ENCODE measurements at places on chromosomes 2 and 18. TPM values are rescaled to one million over a fixed set of nuclear protein-coding genes. Genes with fewer than 3 reads are reported as not detected.

CD207 gene
- 0.06 TPM for polyA plus RNA-seq

DNA sequence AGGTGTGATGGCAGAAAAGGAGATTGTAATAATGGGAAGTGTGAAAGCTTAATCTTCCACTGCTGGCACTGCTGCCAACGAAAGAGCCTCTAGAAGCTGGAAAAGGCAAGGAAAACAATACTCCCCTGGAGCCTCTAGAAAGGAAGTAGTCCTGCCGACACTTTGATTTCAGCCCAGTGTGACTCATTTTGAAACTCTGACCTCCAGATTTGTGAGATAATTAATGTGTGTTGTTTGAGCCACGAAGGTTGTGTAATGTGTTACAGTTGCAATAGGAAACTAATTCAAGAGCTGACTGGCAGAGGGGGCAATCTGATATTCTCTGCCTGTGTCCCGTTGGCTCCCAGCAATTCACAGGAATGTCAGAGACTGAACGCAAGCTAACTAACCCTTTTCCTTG lies 219.2 kb upstream of the UBE2E3 start:
- DNase-seq, result no peak

ALK gene
- polyA plus RNA-seq, result 0.60 TPM

DNA sequence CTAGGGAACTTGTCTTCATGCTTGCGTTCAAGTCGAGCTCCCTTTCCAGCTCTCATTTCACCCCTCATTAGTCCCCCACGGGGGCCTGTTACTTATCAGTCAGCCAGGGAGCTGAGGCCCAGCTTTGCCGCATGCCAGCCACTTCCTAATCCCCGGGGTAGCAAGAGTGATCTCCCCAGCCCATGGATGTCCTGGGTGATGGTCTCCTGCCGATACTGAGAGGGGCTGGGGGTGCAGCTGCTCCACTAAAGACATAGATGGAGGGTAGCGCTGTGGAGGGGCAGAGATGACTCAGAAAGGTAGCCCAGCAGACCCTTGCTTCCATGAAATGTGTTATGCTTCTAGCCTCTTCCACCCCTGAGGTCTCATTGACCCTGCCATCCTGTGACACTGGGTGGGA lies 314.0 kb upstream of the EPAS1 start:
- peak; percentile 46 for DNase-seq

DNA sequence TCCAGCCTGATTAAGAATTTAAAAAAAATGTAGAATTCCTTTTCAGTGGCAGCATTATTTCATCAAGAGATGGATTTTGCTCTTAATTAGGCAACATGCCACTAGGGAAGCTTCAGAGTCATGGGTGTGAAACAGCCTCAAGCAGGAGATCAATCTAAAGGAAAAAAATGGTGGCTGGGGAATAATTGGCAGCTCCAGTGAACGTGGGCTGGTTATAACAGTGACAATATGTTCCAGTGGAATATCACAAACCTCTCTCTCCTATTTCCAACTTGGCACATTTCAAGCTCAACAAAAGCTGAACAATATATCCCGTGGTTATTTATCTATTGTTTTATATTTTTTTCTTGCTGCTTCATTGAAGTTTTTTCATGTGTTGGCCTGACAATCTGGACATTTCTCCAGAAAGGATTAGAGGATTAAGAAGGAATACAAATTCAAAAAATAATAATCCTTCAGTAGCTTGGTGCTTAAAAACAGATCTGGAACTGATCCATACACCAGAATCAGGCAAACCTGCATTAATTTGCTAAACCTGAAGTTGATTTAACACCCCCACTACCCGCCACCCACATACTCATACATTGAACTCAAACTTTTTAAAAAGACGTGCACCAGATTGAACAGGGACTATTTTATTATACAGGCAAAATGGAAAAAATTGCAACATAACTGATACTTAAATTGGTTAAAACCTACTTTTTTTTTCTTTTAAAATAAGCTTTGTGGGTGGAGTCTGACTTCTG lies 255.9 kb upstream of the SPRED2 start:
- no peak for DNase-seq

ZFP36L2 gene
- polyA plus RNA-seq, result 120 TPM

DNA sequence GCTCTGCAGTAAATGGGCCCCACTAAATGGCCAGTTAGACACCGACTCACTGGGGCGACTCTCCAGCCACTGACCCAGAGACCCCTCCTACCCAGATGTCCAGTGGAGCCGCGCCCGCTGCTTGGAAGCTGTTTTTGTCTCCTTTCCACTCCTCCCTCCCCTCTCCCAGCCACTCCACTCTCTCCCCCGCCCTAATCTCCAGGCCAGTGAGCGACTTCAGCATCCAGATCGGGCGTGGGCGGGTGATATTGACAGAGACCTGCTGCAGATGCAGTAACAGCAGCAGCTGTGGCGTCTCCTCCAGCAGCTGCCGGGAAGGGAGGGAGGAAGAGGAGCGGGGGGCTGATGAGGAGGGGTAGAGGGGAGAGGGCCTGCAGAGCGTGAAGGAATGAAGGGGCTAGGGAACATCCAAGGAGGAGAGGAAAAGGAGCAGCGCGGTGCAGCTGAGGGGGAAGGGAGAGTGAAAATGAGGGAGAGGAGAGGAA lies at the start of gene SCN7A:
Gene SCN7A (minus strand): TSS at position 110 of the 485 bp plus-strand sequence. CDS start 16,553 bp downstream, outside the sequence.
- DNase-seq, result peak; percentile 94

GRCh38 chr2:37825586-37825985 lies 99.5 kb upstream of the RMDN2 start:
- no peak for DNase-seq

DNA sequence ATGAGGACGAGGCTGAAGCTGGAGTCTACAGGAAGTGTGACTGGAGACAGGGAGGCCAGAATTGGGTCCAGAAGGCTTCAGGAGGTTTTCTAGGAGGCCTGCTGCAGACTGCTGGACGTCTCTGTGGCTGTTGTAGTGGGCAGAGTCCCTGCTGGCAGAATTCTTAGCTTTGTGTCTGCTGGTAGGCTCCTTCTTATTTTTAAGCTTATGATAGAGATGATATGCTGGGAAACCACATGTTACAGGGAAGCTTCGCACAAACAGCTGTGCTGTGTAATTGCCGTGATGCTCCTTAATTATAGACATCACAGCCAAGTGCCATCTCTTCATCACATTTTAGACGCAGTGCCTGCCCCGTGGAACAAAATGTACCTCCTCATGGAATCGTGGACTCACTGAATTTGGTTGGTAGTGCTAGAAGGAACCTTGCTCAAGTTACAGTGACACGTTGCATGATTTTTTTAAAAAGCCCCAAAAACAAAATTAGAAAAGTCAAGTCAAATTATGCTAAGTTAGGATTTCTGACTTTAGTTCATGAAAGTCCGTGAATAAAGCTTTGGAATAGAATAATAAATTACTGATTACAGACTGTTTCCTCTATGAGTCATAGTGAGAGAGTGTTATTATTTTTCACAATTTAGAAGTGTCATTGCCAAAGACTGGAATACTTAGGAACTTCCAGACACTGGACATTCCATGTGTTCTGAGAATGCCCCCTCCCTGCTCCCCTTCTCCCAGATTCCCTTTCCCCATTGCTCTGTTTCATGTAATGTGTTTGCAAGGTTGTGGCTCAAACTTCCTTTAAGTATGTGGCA lies 144.1 kb downstream of the FHOD3 start:
- no peak for DNase-seq

- DNase-seq, result no peak
Observed at GRCh38 chr2:97863829-97864228, 131.9 kb downstream of the TMEM131 start.

- no peak for DNase-seq
Observed at GRCh38 chr18:39033312-39033711, 1467.7 kb upstream of the CELF4 start.

SLC14A1 gene
- polyA plus RNA-seq, result not detected

DNA sequence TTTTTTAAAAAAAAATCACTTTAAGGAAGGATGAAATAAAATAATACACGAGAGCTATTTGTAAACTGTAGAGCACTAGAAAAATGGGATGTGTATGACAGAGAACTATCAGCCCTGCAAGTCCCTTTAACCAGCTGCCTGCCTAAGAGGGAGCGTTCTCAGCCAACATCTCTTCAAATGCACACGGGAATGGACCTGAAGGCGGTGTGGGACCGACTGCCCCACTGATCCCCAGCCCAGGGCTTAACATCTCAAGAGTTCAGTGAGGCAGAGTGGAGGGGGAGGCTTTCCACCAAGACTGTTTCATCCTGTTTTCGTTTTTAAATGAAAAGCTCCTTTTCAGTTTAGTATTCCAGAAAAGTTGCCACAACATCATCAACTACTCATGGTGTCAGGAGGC lies 2.2 kb downstream of the INPP4A start:
- no peak for DNase-seq

GRCh38 chr2:38123911-38124310 lies 48.0 kb upstream of the CYP1B1 start:
- no peak for DNase-seq

ANKRD30BL gene
- 0.07 TPM for polyA plus RNA-seq

GRCh38 chr2:213057977-213058376 lies 93.4 kb downstream of the IKZF2 start:
- no peak for DNase-seq

PLA2R1 gene
- polyA plus RNA-seq, result 0.23 TPM

BMP10 gene
- polyA plus RNA-seq, result not detected

DNA sequence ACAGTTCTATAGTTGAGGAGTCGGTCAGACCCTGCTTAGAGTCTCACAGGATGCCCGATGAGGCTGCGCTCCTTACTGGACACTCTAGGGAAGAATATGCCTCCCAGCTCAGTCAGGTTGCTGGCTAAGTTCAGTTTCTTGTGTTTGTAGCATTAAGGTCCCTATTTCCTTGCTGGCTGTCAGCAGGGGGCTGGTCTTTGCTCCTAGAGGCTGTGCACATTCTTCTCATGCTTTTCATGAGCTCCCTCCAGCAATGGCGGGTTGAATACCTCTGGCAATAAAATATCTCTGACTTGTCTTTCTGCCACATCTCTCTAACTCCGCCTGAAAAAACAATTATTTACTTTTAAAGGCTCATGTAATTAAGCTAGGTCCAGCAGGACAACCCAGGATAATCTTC lies 79.4 kb upstream of the DNAJC10 start:
- no peak for DNase-seq

- no peak for DNase-seq
Observed at GRCh38 chr2:43327119-43327518, 100.7 kb upstream of the ZFP36L2 start.

KIF3C gene
- polyA plus RNA-seq, result 0.69 TPM

- no peak for DNase-seq
Observed at GRCh38 chr18:28657961-28658360, 481.0 kb upstream of the CDH2 start.

DNA sequence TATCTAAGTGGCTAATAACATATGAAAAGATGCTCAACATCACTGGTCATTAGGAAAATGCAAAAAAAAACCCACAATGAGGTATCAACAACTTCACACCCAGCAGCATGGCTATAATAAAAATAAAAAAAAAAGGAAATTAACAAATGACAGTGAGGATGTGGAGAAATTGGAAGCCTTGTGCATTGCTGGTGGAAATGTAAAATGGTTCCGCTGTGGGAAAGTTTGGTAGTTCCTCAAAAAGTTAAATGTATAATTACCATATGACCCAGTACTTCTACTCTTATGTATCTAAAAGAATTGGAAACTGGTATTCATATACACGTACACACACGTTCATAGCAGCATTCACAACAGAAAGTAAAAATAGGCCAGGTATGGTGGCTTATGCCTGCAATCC lies 15.5 kb upstream of the CACNB4 start:
- no peak for DNase-seq

ADRA2B gene
- not detected for polyA plus RNA-seq

DNA sequence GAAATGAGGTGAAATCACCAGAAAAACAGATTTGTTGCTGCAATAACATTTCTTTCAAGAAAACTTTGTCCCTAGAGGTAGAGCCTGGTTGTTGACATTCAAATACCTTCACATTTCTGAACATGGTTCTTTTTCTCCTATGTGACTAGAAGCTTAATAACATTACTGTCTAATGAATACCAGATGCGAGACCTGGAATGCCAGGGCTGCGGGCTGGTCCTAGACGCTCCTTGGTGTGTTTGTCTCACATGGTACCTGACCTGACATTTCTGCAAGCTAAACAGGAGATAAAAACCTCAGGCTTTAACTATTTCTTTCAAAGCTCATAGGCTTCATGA lies 38.5 kb downstream of the ACKR3 start:
- no peak for DNase-seq

GRCh38 chr18:55048892-55049291 lies 89.6 kb upstream of the CCDC68 start:
- no peak for DNase-seq

GRCh38 chr2:147863835-147864234 lies 19.0 kb downstream of the ACVR2A start:
- DNase-seq, result no peak

GRCh38 chr2:128401680-128402079 lies 83.0 kb upstream of the HS6ST1 start:
- peak; percentile 27 for DNase-seq

DNA sequence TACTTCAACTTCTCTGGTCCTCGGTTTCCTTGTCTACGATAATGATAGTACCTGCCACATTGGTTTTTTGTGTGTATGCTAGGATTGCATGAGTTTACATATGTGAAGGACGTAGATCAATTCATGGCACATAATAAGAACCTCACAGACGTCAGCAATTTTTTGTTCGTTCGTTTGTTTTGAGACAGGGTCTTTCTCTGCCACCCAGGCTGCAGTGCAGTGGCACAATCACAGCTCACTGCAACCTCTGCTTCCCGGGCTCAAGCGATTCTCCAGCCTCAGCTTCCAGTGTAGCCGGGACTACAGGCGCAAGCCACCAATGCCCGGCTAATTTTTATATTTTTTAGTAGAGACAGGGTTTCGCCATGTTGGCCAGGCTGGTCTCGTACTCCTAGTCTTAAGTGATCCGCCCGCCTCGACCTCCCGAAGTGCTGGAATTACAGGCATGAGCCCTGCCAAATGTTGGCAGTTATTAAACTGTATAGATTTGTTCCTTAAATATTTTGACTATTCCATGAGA lies 756 bp upstream of the SLC35F5 start:
- no peak for DNase-seq

DNA sequence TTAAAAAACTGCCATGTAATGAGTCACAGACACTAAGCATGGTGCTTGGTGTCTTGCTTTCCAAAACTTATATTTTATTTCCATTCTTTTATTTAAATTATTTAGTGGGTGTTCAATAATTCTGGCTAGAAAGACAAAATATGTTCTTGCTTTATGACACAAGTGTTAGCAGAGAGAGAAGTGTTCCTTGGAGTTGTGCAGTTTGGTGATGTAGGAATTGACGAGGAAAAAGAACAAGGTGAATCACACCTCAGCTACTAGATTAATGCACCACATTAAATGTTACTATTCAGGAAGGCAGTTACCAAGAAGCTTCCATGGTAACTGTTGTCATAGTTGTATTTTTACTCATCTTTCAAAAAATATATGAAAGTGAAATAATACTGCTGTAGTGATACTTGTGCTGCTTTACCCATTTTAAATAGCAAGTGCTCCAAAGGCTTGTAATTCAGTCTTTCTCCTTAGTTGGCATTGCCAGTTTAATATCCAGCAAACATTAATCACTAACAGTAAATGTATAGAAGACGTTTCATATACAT lies 28.3 kb downstream of the ADAM23 start:
- no peak for DNase-seq
